ENCODE measurements at places on chromosomes 5 and 9. TPM values are rescaled to one million over a fixed set of nuclear protein-coding genes. Genes with fewer than 3 reads are reported as not detected.

DNA sequence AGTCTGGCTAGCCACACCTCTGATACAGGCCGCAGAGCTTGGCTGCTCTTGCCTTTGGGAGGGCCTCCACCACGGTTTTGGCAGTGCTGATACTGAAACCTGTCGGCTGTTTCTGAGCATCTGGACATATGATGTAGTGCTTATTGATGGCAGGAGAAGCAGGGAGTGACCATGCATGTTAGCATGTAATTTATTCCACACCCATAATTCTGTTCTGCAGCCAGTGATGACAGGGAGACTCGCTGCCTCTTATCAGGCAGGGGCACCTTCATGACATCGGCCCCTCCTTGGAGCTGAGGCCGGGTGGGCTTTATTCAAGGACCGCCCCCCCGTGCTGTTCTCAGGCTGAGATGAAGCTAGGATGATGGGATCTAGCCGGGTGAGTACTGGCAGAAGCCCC lies 49.0 kb downstream of the OLFM1 start:
- DNase-seq: no peak

GRCh38 chr5:73319036-73319435 lies 129.5 kb downstream of the FOXD1 start:
- DNase-seq: no peak

GRCh38 chr9:13750061-13750460 lies 470.6 kb upstream of the MPDZ start:
- DNase-seq: no peak

FGFR4 gene
- 8.0 TPM for total RNA-seq

Data from mesothelial cell of epicardium (in vitro differentiated cells).